CD4-positive, alpha-beta memory T cell (primary cell): ENCODE measurements at places on chromosomes 7 and 10.

GRCh38 chr10:69800109-69800508 lies 1.6 kb upstream of the COL13A1 start:
- DNase-seq = no peak

GRCh38 chr7:70657571-70657970 lies 474.4 kb upstream of the GALNT17 start:
- no peak for DNase-seq

GRCh38 chr10:60869652-60870415 lies 74.2 kb downstream of the RHOBTB1 start:
- no peak for DNase-seq

- no peak for DNase-seq
These were observed 87.6 kb upstream of the ADARB2 start for GRCh38 chr10:1824928-1825327.

GRCh38 chr10:123348691-123349572 lies 194.7 kb downstream of the BUB3 start:
- no peak for DNase-seq

GRCh38 chr7:25849500-25850184 lies 302.4 kb upstream of the NFE2L3 start:
- no peak for DNase-seq

DNA sequence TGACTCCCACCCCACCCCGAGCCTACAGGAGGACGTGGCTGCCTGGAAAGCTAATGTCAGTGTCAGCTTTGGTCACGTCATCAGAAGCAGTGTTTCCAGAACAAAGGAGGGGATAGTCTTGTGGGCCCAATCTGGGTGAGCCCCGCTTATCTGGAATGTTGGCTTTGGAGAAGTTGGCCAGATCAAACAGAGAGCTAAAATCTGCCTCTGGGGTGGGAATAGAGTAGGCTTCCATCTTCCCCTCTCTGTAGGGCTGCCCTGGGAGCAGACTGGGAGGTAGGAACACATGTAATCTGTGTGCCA lies 32.5 kb downstream of the SRRM3 start:
- no peak for DNase-seq

DNA sequence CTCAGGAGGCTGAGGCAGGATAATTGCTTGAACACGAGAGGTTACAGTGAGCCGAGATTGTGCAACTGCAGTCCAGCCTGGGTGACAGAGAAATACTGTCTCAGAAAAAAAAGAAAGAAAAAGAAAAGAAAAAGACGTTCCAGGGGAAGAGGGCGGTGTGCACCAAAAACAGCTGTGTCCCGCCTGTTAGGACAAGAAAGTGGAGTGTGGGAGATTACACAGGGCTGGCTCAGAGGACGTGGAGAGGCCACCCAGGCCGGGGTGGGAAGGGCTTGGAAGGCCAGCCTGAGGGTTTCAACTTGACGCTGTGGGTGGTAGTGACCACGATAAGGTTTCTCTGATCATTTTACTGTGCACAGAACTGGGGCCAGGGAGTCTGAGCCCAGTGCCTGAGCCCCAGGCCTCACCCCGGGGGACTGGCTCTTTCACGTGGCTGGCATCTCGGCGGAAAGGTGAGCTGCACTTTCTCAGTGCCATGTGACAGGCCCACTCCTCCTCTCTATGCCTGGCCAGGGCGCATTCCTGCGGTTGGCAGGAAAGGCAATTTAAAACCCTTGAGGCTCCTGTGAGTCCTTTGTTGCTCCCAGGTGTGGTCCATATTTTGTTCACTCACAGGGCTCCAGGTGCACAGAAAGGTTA lies 13.9 kb downstream of the RHBDD2 start:
- DNase-seq = no peak

DNA sequence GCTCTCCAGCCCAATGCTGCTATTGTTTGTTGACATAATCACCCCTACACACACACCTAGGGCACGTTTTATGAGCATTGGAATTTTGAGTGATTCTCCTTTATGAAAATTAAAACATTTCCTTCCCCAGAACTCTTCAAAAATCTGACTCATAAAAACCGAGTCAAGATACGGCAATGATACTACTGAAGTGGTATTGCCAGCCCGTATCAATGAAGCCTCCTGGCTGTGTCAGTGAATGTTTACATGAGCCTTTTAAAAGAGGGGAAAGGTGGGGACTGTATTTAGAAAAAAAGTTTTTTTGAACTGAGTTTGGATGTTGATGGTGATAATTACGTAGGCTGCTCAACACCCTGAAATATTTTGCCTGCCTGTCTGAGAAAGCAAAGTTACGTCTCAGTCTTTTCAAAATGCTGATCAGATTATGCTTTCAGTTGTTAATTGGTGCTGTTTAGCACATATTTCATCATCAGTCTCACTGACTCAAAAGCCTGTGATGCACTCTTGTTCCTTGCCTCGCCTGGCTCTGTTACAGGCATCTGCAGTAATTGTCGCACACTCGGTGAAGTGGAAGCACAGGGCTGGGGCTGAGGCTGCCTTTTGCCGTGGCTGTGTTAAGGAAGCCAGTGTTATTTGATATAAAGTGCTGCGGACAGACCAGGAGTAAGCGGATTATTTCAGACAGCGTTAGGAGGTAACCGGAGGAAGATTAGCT lies 157.4 kb upstream of the TCF7L2 start:
- DNase-seq = no peak

- no peak for DNase-seq
These were observed 6.4 kb downstream of the AGBL3 start for GRCh38 chr7:134992626-134993179.

DNA sequence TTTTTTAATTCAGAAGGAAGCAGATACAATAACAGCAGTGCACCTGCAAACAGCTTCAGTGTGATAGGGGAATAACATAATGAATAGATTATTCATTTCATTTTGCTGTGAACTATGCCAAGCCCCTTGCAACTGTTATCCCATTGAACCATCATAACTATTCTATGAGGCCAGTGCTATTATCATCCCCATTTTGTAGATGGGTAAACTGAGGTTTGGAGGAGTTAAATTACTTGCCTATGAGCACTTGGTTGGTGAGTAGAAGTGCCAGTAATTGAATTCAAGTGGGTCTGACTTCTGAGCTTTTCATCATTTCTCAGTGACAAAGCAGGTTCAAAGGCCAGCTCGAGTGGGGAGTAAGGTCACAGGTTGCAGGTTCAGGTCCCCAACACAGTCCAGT lies 16.8 kb upstream of the XPNPEP1 start:
- DNase-seq = no peak

- no peak for DNase-seq
These were observed 136.8 kb downstream of the TAX1BP1 start for GRCh38 chr7:27876756-27877155.

GRCh38 chr10:118672766-118673715 lies 77.6 kb upstream of the PRLHR start:
- no peak for DNase-seq

- no peak for DNase-seq
These were observed 251.0 kb upstream of the MTPN start for GRCh38 chr7:136228171-136228570.

DNA sequence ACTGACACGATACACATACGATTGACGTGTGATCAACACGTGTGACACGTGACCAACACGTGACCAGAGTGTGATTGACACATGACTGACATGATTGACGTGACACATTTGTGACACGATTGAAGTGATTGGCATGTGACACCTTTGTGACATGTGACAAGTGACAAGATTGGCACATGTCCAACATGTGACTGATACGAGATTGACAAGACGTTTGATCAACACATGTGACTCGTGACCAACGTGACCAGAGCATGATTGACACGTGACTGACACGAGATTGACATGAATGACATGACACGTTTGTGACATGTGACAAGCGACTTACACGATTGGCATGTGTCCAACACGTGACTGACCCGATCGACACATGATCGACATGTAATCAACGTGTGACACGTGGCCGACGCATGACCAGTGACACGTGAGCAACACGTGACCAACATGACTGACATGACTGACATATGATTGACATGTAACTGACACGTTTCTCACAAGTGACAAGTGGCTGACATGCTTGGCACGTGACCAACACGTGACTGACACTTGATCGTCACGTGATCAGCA lies 22.0 kb downstream of the CRPPA start:
- DNase-seq = no peak

DNA sequence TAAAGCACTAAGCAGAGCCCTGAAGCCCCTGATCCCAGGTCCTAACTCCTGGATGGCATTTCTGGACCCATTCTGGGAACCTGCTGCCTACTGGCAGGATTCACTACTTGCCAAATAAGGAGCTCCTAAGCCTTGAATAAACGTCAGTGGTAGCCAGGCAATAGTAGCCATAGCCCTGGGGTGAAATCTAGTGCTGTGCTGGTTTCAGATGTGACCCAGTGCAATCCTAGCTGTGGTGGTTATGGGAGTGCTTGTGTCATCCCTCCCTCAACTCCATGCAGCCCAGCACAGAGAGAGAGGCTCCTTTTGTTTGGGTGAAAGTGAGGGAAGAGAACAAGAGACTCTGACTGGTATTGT lies 43.7 kb downstream of the PCLO start:
- no peak for DNase-seq

DNA sequence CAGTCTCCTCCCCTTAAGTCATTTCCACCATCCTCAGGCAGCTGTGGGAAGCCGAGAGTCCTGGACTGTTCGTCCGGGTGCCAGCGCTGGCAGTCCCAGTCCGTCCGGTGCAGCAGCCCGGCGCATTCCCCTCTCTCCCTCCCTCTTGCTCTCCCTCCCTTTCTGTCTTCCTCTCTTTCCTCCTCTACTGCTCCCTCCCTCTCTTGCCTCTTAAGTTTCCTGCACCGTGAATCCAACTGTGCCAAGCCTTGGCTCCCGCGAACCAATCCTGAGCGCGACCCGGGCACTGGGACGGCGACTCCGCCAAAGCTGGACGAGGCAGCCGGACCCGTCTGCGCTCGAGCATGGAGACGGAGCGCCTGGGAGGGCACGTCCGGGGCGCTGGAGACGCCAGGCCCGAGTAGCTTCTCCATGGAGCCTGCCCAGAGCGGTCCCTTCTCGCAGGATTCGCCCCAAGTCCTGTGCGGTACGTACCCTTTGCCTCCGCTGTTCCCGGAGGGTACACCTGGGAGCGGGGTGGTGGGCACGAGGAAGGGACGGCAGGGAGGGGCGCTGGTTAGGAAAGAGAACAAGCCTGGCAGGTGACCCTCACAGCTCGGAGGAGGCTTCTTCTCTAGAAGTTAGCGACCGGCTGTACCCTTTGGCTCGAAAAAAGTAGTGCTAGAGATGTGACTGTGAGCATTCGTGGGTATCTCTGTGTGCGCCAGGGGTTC lies 1.0 kb downstream of the NXPH1 start:
- no peak for DNase-seq

DNA sequence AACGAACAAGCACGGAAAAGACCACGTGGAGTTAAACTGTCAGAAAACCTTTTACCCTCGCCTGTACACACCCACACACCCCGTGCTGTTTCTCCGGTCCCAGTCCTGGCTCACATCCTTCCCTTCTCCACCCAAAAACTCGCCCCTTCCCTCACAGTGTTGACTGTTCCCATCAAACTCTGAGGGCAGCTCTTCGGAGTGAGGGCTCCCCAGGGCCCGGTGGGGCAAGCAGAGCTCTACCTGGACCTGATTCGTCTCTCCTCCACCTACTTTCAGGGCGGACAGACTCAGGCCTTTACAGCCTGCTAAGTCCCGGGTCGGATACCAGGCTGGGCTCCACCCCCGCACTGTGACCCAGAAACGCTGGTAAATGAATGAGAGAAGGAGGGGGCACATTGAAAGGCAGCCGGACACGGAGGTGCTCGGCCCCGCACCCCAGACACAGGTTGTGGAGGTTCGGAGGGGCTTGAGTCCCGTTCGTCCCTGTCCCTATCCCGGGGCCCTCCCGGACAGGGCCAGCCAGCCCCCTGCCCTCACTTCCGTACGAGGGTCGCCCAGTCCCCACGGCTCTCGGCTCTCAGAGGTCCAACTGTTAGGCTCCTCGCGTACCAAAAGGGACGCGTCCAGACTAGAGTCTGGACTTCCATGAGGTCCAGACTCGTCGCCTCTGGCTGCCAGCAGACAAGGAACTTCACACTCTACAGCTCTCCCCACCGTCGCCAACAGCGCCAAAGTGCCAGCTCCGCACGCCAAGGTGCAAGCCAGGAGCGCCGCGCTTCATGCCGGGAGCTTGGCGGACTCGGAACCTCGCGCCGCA lies 31.7 kb upstream of the ASL start:
- DNase-seq = no peak

- DNase-seq = no peak
These were observed 27.7 kb downstream of the SUGCT start for GRCh38 chr7:40162516-40162915.

DNA sequence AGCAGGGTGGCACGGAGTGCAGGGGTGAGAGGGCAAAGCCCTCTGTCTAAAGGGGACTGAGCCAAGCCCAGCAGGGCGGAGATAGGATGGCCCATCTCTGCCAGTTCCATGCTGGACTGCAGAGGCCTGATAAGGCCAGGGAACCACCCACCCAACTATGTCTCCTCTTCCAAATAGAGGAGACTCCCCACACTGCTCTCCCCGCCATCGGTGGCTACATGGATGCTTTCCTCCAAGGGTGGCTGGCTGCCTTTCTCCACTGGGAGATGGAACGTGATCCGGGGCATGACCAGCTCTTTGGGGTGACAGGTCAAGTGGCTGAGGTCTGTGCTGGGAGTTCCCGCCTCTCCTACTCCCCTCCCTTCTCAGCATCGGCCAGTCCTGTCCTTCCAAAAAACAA lies 58.1 kb upstream of the MXI1 start:
- no peak for DNase-seq
